Activated CD4-positive, alpha-beta T cell treated with anti-CD3 and anti-CD28 coated beads, Interleukin-2, amount 50 U/mL, for 16 hours (primary cell): ENCODE measurements at places on chromosomes 12 and 14.

GRCh38 chr12:114371250-114371649, 34.7 kb downstream of the TBX5 start:
- no peak for DNase-seq

GRCh38 chr12:106238146-106238545, 9.7 kb downstream of the CKAP4 start:
- no peak for DNase-seq

- DNase-seq, result no peak
These were observed 11.0 kb upstream of the IRF2BPL start for GRCh38 chr14:77039285-77040058.

DNA sequence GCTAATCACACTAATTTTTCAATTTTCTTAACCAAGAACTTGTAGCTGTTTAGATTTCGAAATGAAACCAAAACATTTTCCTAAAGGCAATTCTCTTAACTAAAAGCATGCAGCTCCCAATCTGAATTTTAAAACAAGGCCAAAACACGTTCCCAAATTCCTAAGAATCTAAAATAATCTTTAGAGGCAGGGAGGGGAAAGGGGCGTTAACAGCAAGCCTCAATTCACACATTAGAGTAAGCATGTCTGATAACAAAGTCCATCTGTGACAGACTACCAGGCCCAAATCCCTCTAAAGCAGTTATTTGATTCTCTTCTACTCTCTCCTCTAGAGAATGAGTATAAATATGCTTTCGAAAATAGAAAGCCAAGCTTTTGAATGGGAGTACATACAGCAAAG, 754 bp downstream of the ATG14 start:
- no peak for DNase-seq

DNA sequence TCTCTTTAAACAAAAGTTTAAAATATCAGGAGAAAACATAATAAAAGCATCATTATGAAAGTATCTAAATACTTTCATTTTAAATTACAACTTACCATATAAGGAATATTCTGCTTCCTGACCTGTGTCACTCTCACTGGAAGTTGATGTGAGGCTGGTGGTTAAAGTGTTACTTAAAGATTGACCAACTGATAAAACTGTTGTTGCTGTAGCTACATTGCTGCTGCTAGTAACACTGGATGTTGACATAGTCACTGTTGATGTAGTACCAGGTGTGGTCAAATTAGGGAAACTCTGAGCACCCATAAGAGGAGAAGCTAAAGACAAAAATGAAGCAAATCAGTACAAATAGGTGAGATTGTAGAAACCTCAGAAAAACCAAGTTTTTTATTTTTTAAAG, 79.9 kb downstream of the HECTD1 start:
- peak; percentile 87 for DNase-seq

GRCh38 chr12:115257791-115258190, 573.8 kb upstream of the TBX3 start:
- no peak for DNase-seq

GRCh38 chr14:34489324-34489723, 27.3 kb upstream of the SPTSSA start:
- DNase-seq, result no peak

- DNase-seq, result no peak
These were observed 125.5 kb downstream of the GPR135 start for GRCh38 chr14:59339524-59340330.

- no peak for DNase-seq
These were observed 57.3 kb downstream of the PLEKHG3 start for GRCh38 chr14:64761441-64762043.

DNA sequence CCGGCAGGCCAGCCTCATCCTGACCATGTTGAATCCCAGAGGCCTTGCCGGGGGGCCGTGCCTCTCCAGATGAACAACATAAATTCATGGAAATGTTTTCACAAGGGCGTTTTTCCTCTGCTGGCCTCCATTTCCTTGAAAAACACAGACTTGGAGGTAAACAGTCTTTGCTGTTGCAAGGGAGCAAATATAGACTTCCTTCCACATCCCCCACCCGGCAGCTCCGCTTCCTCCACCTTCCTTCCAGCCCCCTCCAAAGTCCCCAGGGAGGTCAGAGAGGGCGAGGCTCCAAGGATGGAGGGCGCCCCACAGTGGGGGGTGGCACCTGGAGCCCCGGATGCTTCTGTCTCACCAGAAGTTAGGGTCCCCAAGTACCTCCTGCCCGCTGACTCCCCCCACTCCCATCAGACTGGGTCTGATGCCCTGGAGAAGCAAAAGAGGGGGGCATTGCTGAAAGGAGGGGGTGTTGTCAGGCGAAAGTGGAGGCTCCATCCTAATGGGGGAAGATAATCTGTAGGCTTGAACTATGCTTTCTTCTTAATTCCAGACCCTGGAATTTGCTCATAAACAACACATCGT, 31.1 kb downstream of the CALM1 start:
- DNase-seq, result no peak

DNA sequence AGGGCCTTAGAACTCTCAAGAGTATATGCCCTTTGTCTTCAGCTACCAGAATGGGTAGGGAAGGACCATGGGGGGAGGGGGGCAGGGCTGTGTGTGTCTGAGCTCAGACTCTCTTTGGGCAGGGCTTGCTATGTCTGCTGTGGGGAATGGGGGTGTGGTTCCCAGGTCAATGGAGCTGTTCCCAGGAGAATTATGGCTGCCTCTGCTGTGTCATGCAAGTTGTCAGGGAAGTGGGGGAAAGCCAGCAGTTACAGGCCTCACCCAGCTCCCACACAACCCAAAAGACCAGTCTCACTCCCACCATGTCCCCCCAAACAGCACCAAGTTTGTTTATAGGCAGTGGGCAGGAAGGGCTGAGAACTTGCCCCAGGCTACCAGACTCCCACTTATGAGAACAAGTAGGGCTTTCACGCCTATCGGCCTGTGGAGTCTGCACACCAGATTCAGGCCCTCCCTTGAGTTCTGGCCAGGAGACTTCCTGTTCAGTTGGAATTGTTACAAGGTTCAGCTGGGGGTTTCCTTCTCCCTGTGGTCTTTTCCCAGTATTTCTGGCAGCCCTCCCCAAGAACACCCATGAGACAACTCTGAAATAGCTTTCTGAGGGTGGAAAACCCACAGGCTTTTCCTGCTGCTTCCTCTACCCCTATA, 6.1 kb upstream of the SERPINA11 start:
- no peak for DNase-seq

DNA sequence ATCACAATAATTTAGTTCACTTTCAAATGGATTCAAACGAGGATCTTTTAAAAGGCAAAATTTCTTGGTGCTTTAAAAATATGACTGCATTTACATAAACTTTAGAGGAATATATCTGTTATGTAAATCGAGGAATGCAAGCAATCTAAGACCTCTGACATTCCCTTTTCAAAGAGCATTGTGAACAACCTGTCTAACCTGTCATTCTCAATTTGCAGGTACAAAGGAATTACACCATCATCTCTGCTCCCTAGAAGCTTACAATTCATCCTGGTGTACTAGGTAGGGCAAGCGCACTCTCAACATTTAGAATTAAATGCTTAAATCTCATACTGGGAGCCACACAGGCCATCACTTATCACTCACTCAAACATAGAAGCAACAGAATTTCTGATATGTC, 35.6 kb downstream of the BMP4 start:
- no peak for DNase-seq

GRCh38 chr12:112107306-112108201, 1.0 kb downstream of the NAA25 start:
- peak; percentile 32 for DNase-seq

DNA sequence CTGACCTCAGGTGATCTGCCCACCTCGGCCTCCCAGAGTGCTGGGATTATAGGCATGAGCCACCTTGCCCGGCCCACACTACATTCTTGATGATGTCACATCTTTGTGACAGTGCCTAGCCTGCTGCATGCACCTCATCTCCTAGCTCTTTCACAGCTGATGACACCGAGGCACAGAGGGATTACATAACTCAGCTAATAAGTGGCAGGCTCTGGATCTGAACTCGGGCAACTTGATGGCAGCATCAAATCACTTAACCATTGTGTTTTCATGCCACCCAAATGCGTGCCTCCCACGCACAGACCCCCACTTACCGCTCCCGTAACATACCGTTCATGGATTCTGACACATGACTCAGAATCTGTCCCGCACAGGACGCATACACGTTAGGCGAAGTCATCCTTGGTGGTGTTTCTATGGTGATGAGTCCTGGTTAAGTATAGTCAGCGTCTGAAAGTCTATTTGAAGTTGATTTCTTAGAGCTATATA, 7.4 kb downstream of the TMEM120B start:
- DNase-seq, result no peak

DNA sequence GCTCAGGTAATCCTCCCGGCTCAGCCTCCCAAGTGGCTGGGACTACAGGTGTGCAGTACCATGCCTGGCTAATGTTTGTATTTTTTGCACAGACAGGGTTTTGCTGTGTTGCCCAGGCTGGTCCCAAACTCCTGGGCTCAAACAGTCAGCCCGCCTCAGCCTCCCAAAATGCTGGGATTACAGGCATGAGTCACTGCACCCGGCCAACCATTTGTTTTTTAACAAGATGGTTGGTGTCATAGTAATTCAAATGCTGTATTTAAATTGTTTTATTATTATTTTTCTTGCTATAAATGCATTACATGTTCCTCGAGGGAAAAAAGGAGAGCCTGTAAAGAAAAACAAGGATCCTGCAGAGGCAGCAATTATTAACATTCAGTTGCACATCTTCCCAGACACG, 83.9 kb downstream of the EP400 start:
- DNase-seq, result no peak

- no peak for DNase-seq
These were observed 176.6 kb downstream of the NRXN3 start for GRCh38 chr14:78346747-78347146.

- DNase-seq, result no peak
These were observed 89.2 kb upstream of the USP44 start for GRCh38 chr12:95640516-95640915.

DNA sequence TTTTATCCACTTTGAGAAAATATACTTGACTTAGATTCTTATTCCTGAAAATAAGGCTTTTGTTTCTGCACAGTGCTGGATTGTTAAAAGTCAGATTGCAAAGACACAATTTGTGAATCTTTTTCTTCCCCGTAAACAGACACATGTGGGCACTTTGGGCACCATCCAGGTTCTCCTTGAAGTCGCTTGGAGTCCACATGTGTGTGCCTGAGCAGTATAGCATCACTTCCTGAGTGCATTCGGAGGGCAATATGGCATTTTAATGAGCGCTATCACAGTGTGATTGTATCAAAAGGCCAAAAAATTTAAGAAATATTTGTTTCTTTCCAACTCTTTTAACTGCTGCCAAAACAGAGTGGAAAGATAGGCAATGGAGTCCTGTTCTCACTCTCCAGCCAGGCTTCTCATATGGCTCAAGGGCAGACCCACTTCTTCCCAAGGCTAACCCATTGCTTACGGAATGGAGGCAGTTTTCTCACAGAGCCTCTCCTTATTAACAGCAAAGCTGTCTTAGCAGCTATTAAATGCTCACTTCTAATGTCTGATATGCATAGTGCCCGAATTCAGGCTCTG, 397.1 kb downstream of the EGLN3 start:
- DNase-seq, result no peak

GRCh38 chr12:26052652-26053051, 72.2 kb downstream of the BHLHE41 start:
- DNase-seq, result no peak

DNA sequence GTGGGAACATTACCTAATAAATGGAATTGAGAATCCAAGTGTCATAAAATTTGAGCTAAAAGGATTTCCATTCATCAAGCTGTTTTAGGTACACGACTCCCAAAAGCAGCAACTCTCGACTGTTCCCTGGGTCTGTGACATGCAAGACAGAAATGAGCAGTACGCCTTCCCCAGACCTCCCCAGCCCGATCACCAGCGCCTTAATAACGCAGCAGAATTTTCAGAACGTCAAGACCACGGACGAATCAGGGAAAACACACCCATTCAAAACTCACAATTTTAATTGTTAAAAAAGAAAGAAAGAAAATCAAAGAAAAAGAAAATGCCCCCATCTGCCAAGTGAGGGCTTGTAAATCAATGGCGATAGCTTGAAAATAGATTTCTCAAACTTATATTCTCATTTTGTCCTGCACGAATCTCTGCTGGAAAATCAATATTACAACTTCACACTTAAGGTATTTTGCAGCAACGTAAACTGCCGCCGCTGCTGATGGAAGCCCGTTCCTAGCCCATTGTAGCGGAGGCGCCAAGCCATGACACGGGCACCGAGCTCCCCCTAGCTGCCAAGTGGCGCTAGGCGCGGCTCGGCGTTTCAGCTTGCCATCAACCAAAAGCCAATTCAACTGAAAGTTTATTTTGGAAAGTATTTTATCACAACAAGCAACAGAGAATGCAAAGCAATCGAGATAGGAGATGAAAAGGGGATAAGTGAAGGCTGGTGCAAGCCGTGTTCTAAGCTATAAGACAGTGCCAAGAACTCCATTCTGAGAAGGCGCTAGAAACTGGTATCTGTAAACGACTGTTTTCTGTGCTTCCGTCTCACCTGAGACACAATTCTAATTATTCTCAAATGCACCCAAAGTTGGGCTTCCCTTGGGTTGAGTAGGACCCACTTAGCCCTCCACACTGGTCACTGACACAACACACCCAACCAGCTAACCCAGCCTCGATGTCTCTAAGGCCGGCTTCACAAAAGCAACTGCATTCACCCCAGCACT, 5.5 kb downstream of the BCL11B start:
- peak; percentile 91 for DNase-seq

- DNase-seq, result no peak
These were observed 245.9 kb downstream of the NPAS3 start for GRCh38 chr14:33184587-33184986.

- DNase-seq, result no peak
These were observed 21.1 kb downstream of the FUT8 start for GRCh38 chr14:65433646-65434045.

GRCh38 chr12:92183575-92183974, 37.9 kb upstream of the BTG1 start:
- DNase-seq, result no peak

GRCh38 chr12:20220339-20220738, 148.0 kb upstream of the PDE3A start:
- no peak for DNase-seq

DNA sequence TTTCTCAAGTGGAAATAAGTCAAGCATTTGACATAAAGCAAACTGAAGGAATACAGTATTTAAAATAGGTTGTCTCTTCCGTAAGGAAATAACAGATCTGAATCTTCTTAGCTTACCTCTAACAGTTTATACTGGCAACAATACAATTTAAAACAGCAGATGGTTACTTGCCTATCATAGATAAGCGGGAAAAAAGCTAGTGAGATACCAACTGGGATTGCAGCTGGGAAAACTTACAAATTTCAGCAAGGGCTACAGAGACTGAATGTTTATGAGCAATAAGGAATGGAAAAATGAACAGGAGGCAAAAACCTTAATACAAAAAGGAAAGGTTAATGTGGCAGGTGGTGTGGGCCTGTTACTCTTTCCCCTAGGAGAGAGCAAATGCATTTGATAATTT, 220.0 kb downstream of the RASSF9 start:
- DNase-seq, result no peak

DNA sequence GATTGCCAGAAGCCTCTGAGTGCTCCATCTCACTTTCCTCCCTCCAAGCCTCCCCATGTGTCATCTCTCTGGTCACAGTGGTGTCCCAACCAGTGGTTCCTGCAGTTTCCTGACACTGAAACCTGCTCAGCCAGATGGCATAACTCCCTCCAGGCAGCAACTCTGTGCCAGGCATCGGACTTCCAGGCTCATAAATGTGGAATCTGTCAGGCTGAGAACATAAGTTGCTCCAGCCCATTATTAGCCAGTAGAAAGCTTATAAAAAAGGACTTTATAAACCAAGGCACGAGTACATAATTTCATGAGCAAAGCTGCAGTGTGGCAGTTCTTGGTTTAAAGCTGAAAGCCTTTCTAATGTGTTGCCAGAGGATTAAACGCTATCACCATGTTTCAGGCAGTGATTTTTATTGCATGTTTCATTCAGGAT, 194.3 kb downstream of the DACT1 start:
- no peak for DNase-seq
